GM04504 (cell line): ENCODE measurements at places on chromosomes 7 and 10.

DNA sequence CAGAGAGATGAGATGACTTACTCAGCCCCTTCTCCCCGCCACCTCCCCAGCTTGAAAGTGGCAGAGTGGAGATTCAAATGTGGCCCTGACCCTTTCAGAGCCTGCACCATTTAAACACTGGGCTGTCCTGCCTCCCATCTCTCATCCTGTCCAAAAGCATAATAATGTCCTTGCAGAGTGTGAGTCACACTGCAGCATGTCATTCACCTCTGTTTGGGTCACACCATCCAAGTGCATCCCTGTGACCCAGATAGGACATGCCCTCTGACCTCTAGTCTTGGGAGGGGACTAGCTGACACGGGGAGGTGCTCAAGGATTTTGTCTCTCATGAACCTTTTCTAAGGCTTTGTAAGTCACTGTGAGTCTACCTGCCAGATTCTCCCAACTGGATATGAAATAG is 89.1 kb upstream of the PDCD4 start:
- DNase-seq, result no peak

DNA sequence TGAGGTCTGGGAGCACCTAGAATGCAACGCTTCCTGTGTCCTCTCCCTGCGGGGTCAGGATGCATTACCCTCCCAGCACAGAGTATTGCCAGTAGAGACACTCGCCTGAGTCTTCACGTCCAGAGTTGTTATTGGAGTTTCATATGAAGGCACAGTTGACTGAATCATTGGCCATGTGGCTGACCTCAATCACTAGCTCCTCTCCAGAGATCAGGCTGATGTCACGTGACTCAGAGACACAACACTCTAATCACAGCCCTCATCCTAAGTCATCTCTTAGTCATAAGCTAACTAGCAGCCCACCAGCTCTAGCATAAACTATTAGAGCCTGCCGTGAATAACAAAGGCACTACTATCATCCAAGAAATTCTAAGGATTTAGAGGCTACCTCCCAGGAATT is 107.8 kb downstream of the HECW1 start:
- DNase-seq, result no peak

DNA sequence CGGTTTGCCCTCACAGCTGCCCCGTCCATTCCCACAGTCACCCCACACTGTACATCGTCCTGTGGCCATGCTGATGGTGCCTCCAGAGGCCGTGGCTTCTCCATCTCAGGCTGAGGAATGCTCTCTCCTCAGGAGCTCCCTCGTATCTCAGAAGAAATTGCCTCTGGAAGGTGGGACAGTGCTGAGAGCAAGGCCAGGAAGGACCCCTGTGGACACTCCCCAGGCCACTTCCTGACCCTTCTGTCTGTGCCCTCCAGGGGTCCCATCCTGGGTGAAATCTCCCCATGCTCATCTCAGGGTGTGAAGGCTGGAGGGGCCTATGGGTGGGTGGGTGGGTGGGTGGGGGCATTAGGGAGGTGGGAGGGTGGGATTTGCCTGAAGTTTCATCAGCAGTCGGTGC is 454.3 kb downstream of the PLXNA4 start:
- DNase-seq, result no peak

DNA sequence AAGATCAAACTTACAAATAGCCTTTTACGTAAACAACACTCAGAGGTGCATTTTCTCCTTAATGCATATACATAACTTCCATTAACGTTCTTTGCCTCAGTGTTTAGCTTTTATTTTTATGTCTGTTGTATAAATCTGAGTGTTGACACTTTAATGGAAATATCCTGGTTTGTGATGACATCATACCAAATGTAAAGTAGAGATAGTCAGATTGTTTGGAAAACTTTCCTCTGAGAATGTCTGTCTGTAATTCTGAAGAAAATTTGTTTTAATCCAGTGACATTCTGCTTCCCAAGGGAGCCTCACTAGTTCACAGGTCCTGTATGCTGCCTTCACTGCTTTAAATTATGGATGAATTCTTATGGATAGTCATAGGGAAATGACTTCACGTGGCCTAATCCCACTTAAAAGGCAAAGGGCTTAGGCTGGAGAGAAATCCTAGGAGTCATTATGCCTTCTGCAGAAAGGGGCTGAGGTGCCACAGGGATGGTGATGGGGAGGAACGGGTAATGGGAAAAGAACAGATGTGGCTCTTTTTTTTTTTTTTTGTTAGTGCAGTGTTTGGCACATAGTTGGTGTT is 93.2 kb downstream of the DNAJB9 start:
- no peak for DNase-seq

- no peak for DNase-seq
Measured at GRCh38 chr10:43259213-43259991, 7.5 kb downstream of the RASGEF1A start.

DNA sequence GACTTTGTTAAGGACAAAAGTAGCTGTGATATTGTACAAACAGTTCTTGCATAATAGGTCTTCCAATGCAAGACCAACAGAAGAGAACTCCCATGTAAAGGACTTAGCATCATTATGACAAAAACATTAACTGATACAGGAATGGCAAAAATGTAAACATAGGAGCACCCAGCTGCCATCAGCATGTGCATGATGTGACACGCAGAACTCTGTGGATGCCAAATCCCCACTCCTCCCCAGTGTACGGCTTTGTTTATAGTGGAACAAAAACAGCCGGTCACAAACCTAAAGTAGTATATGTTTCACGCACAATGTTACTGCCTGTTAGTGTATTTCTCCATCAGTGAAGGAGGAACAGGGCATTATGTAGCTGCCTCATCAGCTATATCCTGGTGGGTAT is 316.0 kb upstream of the AOAH start:
- DNase-seq, result no peak

GRCh38 chr7:127871226-127871625 is 160.0 kb downstream of the LRRC4 start:
- no peak for DNase-seq

DNA sequence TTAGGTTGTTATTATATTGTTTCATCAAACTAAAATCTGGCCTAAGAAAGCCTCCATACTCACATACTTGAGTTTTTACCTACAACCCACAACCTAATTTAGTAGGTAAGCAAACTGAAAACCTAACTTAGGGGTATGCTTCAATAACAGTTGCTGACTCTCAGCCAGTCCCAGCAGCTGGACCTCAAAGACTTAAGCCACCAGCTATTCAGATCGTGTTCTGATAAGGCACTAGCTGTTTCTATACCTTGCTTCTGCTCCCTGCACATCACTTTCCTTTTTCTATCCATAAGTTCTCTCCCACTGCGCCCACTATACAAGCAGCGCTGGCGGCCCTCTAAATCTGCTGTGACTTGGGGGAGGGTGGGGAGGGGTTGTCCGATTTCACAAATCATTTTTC is 42.3 kb downstream of the SUGCT start:
- no peak for DNase-seq

GRCh38 chr10:12980102-12980661 is 21.3 kb downstream of the CCDC3 start:
- DNase-seq, result no peak

DNA sequence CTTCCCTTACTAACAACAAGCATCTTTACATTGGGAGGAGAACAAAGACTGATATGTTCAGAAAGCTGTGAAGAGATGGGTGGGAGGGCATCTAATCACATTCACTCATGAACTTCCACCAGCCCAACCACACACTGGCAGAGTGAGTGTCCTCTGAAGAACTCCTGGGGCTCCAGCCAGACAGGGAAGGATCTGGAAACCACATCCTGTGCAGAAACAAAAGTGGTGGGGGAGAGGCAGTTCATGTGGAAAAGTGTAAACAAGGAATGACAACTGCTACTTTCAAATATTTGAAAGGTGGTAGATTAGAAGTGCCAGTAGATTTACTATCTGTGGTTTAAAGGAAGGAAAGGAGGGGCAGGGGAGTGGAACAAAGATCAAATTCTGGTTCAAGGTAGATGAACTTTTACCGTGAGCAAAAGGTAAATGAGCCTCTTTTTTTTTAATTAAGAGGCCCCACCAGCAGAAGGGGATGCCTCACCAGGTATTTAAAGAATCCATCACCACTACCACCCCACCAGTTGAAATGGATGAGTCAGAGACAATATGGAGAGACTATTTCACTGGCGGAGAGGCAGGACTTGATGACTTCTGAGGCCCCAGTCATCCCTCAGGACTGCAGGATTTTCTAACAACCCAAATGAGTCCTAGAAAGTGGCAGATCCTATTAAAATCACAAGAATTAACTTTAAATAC is 34.5 kb downstream of the GOT1 start:
- DNase-seq, result peak; percentile 66
